ENCODE measurements at places on chromosomes 5 and 9. TPM values are rescaled to one million over a fixed set of nuclear protein-coding genes. Genes with fewer than 3 reads are reported as not detected.

- no peak for DNase-seq
Observed at GRCh38 chr5:149445739-149446369, 66.8 kb upstream of the IL17B start.

DNA sequence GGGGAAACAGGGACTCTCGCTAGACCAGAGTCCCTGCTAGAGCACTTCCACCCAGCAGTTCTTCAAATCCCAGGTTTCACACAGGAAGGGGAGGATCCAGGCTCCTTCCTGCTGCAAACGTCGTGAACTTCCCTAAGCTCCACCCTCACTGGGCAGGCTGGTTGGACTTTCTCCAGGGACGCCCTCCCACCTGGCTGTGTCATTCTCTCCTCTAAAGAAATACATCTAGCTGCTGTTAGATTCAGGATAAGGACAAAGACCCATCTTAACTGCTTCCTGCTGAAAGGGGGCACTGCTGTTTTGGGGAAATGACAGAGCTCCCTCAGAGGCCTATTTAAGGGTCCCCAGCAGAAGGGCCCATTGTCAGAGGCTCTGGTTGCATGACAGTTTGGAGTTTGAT, 230.7 kb downstream of the SEMA6A start:
- DNase-seq = no peak

DNA sequence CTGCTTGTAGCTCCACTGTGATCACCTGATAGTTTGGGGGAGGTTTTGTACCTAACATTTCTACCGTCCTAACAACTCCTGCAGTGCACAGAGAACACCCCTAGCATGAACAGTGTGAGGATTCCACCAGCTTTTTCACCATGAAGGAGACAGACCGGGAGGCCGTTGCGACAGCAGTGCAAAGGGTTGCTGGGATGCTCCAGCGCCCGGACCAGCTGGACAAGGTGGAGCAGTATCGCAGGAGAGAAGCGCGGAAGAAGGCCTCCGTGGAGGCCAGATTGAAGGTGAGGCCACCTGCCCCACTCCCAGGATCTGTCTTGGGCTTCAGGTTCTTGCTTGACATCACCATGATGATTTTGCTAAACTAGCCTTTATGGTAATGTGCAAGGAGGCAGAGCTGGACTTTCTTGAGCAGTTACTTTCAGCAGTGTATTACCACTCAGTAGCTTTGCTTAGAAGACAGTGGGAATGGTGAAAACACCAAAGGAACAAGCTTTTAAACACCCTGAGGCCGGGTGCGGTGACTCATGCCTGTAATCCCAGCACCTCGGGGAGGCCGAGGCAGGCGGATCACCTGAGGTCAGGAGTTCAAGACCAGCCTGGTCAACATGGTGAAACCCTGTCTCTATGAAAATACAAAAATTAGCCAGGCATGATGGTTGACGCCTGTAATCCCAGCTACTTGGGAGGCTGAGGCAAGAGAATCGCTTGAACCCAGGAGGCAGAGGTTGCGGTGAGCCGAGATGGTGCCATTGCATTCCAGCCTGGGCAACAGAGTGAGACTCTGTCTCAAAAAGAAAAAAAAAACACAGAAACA, 3.3 kb downstream of the EXOC3 start:
- DNase-seq = peak; percentile 5

The IGFBPL1 gene
- not detected for total RNA-seq

- DNase-seq = no peak
Observed at GRCh38 chr5:33153831-33154230, 286.9 kb upstream of the TARS1 start.

- DNase-seq = no peak
Observed at GRCh38 chr5:133876266-133876665, 92.2 kb downstream of the C5orf15 start.

The TRIM36 gene
- 8.9 TPM for total RNA-seq

GRCh38 chr5:145237843-145238242, 597.3 kb downstream of the PRELID2 start:
- no peak for DNase-seq

All from activated B cell treated with CpG ODN at 0.5 μM for 24 hours (primary cell).